ENCODE measurements at places on chromosomes 2 and 18.

DNA sequence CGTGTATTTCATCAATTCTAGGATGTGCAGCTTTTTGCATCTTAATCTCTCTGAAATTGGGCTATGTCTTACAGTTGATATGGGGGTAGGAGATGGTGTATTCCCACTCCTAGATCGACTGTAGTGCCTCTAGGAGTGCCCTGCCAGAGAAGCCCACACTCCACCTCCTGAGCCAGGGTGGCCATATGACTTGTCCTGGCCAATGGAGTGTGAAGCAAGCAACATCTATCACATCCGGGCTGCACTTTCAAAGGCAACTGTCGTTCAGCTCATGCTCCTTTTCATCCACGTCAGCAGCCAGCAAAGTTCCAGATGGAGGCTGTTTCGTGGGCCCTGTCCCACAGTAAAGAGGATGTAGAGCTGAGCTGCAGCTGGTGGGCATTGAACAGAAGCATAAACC, 149.4 kb upstream of the SLC1A4 start:
- peak; percentile 37 for DNase-seq

- DNase-seq, result peak; percentile 63
Observed at GRCh38 chr2:22037274-22037673, 913.5 kb downstream of the TDRD15 start.

- no peak for DNase-seq
Observed at GRCh38 chr2:153939124-153939796, 67.5 kb downstream of the GALNT13 start.

GRCh38 chr2:74599676-74600075, 45.2 kb downstream of the DOK1 start:
- no peak for DNase-seq
